Activated naive CD8-positive, alpha-beta T cell treated with anti-CD3 and anti-CD28 coated beads, Interleukin-2, amount 10 ng/mL, durations not matched to agents 7 days and 5 days (primary cell): ENCODE measurements at places on chromosomes 11 and 22.

DNA sequence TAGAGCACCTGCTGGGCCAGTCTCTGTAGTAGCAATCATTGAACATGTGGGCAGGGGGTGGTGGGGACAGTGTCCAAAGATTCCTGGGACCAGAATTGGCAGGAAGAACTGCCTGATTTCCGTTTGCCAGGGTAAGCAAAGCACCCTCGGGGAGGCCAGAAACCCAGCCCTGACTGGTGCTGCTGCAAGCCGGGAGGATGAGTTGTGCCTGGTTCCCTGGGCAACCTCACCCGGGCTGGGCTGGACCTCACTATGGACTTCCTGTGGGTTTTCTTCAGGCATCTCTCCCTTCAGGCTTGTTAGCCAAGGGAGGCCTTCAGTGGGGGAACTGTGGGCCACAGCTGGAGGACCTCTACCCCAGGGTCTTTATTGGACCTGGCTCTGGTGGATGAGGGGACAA is 8.0 kb upstream of the POU2F3 start:
- H3K4me3 ChIP-seq: no peak overlapping the region
- H3K4me1 ChIP-seq: peaks cover 1% of the 10 kb centered on the region
- peaks cover 16% of the 10 kb centered on the region for H3K27me3 ChIP-seq

DNA sequence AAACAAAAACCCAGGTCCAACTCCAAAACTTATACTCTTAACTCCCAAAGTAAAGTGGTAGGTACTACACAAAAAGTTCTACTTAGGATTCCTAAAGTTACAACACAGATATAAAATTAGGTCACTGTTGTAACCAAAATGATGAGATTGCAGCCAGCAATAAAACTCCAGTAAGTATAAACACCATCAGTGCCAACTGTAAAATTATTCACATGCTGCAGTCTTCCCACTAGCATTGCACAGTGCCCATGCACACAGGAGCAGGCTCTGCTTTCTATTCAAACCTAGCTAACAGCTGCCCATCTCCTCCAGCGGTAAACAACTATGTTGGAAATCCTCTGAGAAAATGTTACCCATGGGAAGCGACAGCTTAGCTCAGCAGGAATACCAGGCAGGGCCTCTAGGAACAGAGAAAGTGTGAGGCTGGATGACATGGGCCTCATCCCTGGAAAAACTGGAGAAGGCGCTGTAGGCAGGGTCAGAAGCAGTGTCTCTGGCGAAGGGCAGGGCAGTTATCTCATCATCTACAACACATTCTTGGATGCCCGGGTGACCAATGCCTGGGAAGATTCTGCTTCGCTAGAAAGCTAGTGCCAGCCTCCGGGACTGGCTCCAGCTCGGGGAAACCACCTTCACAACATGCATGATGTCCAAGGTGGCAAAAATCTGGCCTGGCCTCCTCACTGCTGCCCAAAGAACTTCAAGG is 9.1 kb downstream of the CPT1A start:
- peaks cover 25% of the 10 kb centered on the region for H3K4me1 ChIP-seq
- no peak for DNase-seq
- no peaks in the 10 kb centered on the region for H3K27me3 ChIP-seq
- peaks cover 14% of the 10 kb centered on the region for H3K36me3 ChIP-seq
- H3K27ac ChIP-seq: no peak overlapping the region

DNA sequence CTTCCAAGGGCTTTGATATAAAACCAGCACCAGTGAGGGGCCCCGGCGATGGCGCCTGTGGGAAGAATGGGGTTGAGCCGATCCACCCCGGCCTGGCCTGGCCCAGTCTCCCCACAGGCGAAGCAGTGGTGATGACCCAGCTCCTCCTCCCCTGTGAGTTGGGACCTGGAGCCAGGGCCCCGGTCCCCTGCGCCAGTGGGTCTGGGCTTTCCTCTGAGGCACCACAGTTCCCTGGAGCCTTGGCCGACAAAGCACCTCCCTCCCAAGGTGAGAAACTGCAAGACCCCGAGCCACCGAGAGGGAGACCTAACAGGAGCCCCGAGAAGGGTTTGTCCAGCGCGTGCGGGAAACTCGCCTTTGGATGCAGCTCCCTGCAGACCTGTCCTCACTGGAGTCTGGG is 942.9 kb downstream of the BRD1 start:
- no peaks in the 10 kb centered on the region for H3K27me3 ChIP-seq
- no peak for DNase-seq
- no peak overlapping the region for H3K27ac ChIP-seq
- H3K4me3 ChIP-seq: no peak overlapping the region
- no peaks in the 10 kb centered on the region for H3K4me1 ChIP-seq

- peak overlapping the region; percentile 51 for H3K4me3 ChIP-seq
- no peak for DNase-seq
- H3K36me3 ChIP-seq: peaks cover 5% of the 10 kb centered on the region
- no peaks in the 10 kb centered on the region for H3K27me3 ChIP-seq
Measured at GRCh38 chr11:118909619-118910308, 16.0 kb downstream of the BCL9L start.

- no peak for DNase-seq
- H3K36me3 ChIP-seq: peaks cover 2% of the 10 kb centered on the region
- peak overlapping the region; percentile 91 for H3K27ac ChIP-seq
- peaks cover 22% of the 10 kb centered on the region for H3K4me1 ChIP-seq
- H3K4me3 ChIP-seq: peak overlapping the region; percentile 96
- no peaks in the 10 kb centered on the region for H3K27me3 ChIP-seq
Measured at GRCh38 chr11:46594374-46594700, 514 bp upstream of the AMBRA1 start.

DNA sequence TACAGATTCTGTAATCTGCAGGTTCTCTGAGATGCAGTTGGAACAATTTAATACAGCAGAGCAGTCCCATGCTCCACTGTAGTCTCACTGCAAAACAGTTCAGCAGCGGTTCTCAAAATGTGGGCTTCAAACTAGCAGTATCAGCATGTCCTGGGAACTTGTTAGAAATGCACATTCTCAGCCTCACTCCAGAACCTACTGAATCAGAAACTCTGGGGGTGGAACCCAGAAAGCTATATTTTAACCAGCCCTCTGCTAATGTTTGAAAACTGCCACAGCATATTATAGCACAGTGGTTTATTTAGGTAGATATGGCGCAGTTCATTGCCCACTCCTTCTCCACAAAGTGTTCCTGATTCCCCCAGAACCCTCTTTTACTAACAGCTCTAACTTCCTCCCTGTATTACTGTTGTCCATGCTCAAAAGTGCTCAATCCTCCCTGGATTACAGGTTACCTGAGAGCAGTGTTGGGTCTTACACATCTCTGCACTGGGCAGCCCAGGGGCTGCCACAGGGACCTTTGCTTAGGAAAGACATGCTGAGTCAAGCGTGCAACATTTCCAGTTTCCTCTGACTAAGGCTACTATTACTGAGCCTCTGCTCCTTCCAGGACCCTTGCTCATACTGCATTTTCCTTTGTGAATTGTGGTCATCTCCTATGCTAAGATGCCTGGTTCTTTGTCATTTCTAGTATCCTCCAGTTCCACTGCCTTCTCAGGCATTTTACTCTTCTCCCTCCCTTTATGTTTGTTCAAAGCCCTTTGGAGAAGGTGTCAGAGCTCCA is 7.7 kb upstream of the DGAT2 start:
- H3K27me3 ChIP-seq: peaks cover 17% of the 10 kb centered on the region
- H3K4me1 ChIP-seq: peaks cover 3% of the 10 kb centered on the region
- H3K27ac ChIP-seq: no peak overlapping the region
- no peak overlapping the region for H3K4me3 ChIP-seq

- H3K4me1 ChIP-seq: peaks cover 4% of the 10 kb centered on the region
- no peaks in the 10 kb centered on the region for H3K27me3 ChIP-seq
- DNase-seq: peak; percentile 21
- H3K36me3 ChIP-seq: no peaks in the 10 kb centered on the region
- no peak overlapping the region for H3K4me3 ChIP-seq
Measured at GRCh38 chr22:27990879-27991278, 71.8 kb upstream of the PITPNB start.

DNA sequence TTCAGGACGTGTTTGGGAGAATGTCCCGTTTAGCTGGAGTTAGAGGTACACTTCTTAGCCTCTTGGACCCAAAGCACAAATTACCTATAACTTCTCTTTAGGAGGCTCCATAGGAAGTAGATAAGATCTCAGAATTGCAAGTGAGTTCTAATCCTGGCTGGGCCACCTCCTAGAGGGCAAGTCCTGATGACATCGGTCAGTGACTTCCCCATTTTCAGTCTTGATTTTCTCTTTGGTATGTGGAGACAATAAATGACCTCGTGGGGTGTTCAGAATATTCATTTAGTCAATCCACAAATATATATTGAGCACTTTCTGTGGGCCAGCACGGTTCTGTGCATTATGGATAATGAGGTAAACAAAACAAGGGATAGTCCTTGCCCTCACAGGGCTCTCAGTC is 208.6 kb downstream of the CWF19L2 start:
- H3K27me3 ChIP-seq: no peaks in the 10 kb centered on the region
- H3K36me3 ChIP-seq: no peaks in the 10 kb centered on the region
- no peaks in the 10 kb centered on the region for H3K4me1 ChIP-seq
- DNase-seq: no peak
- no peak overlapping the region for H3K4me3 ChIP-seq
- H3K27ac ChIP-seq: no peak overlapping the region

DNA sequence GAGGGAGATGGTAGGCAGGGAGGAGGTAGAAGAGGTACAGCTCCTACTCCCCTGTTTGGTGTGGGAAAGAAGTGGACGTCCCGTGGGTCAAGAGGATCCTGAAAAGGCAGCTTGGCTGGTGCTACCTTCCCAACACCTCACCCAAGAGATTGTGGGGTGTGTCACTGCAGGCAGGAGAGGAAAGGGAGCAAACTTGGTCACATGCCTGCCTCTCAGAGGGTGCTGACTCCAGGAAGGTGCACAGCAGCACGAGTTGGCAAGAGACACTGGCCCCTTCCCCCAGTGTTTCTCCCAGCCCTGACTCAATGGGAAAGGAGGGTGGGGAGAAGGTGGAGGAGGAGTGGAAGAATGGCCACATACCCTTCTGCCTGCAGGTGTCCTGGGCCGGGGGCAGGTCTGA is 99.6 kb downstream of the CSNK2A3 start:
- no peaks in the 10 kb centered on the region for H3K36me3 ChIP-seq
- H3K4me1 ChIP-seq: no peaks in the 10 kb centered on the region
- no peak overlapping the region for H3K4me3 ChIP-seq
- peaks cover 11% of the 10 kb centered on the region for H3K27me3 ChIP-seq

GRCh38 chr11:71459076-71459766 is 6.2 kb downstream of the NADSYN1 start:
- no peak overlapping the region for H3K27ac ChIP-seq
- H3K4me1 ChIP-seq: peaks cover 11% of the 10 kb centered on the region
- peaks cover 33% of the 10 kb centered on the region for H3K36me3 ChIP-seq
- no peaks in the 10 kb centered on the region for H3K27me3 ChIP-seq
- no peak overlapping the region for H3K4me3 ChIP-seq

DNA sequence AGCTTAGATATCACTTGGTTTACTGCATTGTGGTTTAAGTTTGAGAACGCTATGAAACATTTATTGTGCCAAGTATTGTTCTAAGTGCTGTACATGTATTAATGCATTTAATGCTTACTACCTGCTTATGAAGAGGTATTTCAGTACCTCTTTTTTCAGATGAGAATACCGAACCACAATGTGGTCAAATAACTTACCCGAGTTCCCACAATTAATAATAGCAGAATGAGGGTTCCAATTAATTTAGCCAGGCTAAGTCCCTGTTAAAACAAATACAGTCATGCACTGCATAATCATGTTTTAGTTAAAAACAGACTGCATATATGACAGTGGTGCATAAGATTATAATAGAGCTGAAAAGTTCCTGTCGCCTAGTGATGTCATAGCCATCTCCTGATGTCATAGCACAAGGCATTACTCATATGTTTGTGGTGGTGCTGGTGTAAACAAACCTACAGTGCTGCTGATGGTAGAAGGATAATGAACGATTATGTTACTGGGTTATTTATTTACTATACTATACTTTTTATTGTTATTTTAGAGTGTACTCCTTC is 4.3 kb downstream of the ZC3H12C start:
- H3K27me3 ChIP-seq: peaks cover 42% of the 10 kb centered on the region
- no peak overlapping the region for H3K4me3 ChIP-seq
- H3K27ac ChIP-seq: no peak overlapping the region
- H3K4me1 ChIP-seq: no peaks in the 10 kb centered on the region

GRCh38 chr11:17002543-17002942 is 11.7 kb downstream of the PLEKHA7 start:
- H3K36me3 ChIP-seq: no peaks in the 10 kb centered on the region
- H3K4me3 ChIP-seq: no peak overlapping the region
- H3K27me3 ChIP-seq: no peaks in the 10 kb centered on the region
- no peak overlapping the region for H3K27ac ChIP-seq
- H3K4me1 ChIP-seq: peaks cover 2% of the 10 kb centered on the region
- DNase-seq: no peak

- peaks cover 11% of the 10 kb centered on the region for H3K4me1 ChIP-seq
- H3K27me3 ChIP-seq: no peaks in the 10 kb centered on the region
- H3K27ac ChIP-seq: no peak overlapping the region
- no peak overlapping the region for H3K4me3 ChIP-seq
- DNase-seq: no peak
- H3K36me3 ChIP-seq: peaks cover 4% of the 10 kb centered on the region
Measured at GRCh38 chr11:47711225-47711624, 3.9 kb downstream of the AGBL2 start.

DNA sequence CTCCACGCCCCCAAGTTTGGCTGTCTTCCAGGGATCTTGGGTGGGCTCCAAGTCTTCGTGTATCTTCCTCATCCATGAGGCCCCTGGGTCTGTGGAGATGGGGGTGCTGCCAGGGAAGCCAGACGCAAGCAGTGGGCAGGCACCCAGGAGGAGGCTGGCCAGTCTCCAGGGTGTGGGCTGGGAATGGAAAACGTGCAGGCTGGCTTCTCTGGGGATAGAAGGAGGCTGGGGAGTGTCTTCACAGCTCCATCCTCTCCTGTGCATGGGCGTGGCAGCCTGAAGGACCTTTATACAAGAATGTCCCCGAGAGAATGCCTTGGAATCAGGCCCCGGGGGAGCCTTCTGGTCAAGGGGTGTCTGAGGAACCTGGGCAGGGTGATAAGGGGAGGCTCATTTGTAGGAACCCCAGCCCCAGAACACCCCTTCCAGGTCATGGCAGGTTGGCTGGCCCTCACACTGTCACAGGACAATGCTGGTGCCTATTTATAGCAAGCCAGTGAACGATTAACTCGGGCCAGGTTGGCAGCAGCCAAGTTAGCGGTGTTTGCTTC is 14.0 kb downstream of the SGSM1 start:
- no peak for DNase-seq
- no peak overlapping the region for H3K4me3 ChIP-seq
- H3K4me1 ChIP-seq: no peaks in the 10 kb centered on the region
- peaks cover 3% of the 10 kb centered on the region for H3K36me3 ChIP-seq
- H3K27me3 ChIP-seq: peaks cover 2% of the 10 kb centered on the region

GRCh38 chr11:35292279-35292678 is 127.1 kb downstream of the SLC1A2 start:
- H3K27me3 ChIP-seq: no peaks in the 10 kb centered on the region
- no peak for DNase-seq
- peak overlapping the region; percentile 17 for H3K4me3 ChIP-seq

DNA sequence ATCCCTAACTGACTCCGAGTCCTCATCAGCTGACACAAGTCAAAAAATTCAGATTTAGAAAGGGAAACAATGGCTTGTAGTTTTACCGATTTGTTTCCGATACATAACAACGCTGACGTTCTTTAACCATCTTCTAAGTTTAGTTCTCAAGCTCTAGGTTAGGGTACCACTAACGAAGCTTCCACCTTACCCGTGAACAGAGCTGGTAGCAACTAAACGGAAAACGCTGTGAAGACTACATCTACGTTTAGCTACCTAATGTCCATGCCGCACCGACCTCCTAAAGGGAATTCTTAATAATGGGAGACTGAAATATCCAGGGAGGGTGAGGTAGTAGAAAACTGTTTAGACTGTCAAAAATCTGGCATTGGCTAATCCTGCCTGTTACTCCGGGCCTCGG is 1.0 kb downstream of the NUP98 start:
- H3K4me3 ChIP-seq: peak overlapping the region; percentile 93
- H3K4me1 ChIP-seq: peaks cover 37% of the 10 kb centered on the region
- H3K36me3 ChIP-seq: peaks cover 20% of the 10 kb centered on the region
- no peaks in the 10 kb centered on the region for H3K27me3 ChIP-seq

- no peaks in the 10 kb centered on the region for H3K36me3 ChIP-seq
- DNase-seq: no peak
- no peaks in the 10 kb centered on the region for H3K4me1 ChIP-seq
- H3K4me3 ChIP-seq: no peak overlapping the region
Measured at GRCh38 chr22:47619631-47620030, 857.2 kb downstream of the TBC1D22A start.
